T-helper 17 cell (primary cell): ENCODE measurements at places on chromosomes 5 and 9.

GRCh38 chr9:123678038-123678877, 251.7 kb downstream of the DENND1A start:
- no peak for DNase-seq

DNA sequence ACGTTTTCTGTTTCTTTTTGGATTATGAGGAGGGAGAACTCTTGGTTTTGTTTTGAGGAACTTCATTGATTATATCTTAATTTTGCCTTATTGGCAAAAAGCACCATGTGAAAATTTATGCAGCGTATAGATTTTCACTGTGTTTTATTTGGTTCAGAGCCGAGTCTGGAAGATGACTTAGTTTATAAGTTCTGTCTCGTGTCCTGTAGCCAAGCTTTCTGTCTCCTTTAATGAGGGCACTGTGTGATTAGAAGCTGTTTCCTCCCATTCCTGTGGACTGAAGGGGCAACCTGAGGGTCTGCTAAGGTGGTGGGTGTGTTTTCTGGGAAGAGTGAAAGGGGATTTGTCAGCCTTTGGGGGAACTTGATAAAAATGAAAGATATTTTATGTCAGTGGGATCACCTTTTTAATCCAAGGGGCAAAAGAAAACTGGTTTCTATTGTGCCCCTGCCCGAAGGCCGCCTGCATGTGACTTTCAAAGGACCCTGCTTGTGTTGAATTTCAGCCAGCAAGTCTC, 262.1 kb downstream of the FANCC start:
- DNase-seq, result no peak

- DNase-seq, result no peak
Observed at GRCh38 chr5:168209244-168209995, 82.0 kb upstream of the WWC1 start.

DNA sequence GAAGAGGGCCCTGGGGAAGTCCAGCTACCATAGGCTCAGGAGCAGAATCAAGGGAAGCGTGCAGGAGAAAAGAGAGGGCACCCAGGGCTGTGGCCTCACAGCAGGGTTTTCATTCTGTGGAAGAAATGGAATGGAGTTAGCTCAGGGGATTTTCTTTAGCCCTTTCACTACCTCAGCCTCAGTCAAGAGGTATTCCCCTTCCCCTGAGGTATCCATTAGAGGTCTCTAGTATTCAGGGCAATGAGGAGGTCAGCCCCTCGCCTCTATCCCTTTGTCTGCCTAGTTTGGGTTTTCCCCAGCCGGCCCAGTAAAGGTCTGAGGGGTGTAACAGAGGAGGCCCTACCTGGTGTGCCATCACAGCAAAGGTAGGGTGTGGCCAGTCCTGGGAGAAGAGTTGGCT, 21.5 kb downstream of the GFRA3 start:
- no peak for DNase-seq

- DNase-seq, result no peak
Observed at GRCh38 chr5:89847743-89848142, 561.8 kb downstream of the CETN3 start.

DNA sequence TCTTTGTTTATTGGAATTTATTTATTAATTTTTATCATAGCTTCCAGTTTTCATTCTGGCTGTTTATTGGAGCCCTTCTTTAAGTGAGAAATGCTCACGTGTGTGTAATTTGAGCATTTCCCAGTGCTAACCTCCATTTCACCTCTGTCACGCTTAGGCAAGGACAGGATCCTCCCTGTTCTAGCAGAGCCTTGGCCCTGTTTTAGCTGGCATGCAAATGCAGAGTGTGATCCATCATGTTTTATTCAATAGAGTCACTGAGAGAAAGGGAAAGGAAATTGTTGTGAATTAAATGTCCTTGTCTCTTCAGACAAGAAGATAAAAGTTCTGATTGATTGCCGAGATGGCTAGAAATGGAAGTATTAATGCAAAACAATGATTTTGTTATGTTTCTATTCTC, 137.3 kb upstream of the ACO1 start:
- no peak for DNase-seq

DNA sequence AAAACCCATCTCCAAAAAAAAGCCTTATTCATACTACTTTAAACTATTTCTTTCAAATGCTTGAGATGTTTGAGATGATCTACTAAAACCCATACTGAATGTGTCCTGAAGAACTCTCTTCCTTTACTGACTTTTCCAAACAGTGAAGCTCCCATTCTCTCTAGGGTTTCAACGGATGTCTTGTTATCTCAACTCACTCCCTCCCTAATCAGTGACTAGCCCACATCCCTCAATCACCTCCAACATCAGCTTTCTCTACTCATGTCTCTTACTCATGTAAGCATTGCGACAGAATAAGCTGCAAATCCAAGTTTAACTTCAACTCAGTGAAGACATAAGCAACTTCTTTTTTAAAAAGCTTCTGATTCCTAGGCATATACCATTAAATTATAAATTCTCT, 42.1 kb downstream of the WDR41 start:
- DNase-seq, result no peak

DNA sequence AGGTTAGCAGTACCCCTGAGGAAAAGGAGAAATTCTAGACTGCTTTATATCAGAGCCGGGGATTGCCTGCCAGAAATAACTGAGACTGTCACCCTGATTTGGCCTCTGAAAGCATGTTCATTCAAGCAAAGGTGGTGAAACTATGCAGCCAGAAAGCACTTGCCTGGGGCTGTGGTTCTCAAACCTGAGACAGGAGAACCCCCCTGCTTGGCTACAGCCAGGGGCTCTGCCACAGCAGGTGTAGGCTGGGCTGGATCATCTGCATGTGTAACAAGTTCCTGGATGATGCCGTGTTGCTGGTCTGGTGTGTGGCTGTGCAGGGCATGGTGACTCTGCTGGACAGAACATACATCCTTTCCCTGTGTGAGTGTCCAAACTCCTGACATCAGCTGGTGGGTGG, 157.8 kb downstream of the NXNL2 start:
- no peak for DNase-seq

- DNase-seq, result no peak
Observed at GRCh38 chr5:153437251-153437650, 53.2 kb upstream of the GRIA1 start.

DNA sequence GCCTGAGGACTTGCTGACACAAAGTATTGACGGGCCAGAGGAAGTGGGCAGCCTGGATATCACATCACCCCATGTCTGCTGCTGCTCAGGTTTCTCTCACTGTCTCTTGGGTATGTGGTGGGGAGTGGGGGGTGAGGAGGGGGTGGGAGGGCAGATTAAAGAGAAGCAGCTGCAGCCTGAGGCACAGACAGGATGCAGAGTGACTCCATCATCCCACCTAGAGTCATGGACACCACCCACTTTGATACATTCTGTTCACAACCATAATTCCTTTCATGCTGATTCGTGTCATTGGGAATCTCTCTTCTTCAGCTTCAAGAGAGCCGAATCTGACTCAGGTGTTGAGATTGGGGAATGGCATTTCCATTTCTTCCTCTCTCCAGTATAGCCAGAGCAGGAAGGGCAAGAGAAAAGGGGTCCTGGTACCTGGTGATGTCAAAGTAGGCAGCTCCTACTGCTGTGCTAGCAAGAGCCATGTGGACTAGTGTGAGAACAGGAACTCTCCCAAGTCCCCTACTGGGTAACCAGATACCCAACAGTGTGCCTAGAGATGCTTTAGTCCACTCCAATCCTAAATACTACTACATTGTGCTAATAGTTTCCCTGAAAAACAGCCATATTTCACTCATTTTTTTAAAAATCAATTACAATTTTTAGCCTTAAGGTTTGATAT, 22.4 kb downstream of the GRAMD2B start:
- DNase-seq, result no peak

GRCh38 chr5:159362220-159362619, 31.9 kb upstream of the IL12B start:
- no peak for DNase-seq

GRCh38 chr5:122959740-122960445, 76.6 kb downstream of the PPIC start:
- no peak for DNase-seq

DNA sequence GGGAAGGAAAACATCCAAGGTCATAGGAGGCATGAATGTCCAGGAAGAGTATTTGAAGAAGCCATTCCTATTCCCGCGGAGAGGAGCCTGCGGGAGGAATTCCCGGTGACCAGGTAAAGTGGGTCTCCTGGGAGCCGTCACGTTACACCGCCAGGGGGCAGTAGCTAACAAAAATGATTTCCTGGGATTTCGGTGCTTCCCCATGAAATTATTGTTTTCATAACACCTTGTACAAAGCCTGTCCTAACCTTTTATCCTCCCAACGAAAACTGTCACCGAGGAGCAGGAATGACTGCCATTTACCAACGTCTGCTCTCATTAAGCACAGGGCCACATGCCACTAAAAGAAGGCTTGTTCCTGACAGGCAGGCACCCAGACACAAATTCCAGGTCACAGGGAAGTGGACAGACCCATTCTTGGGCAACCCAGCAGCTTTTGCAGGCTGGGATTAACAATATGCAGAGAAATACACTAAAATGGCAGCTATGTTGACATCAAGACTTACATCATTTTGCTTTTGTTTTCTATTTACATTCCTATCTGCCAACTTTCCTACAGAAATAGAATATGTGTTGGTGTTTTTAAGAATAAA, 41.2 kb upstream of the CTSL start:
- no peak for DNase-seq

DNA sequence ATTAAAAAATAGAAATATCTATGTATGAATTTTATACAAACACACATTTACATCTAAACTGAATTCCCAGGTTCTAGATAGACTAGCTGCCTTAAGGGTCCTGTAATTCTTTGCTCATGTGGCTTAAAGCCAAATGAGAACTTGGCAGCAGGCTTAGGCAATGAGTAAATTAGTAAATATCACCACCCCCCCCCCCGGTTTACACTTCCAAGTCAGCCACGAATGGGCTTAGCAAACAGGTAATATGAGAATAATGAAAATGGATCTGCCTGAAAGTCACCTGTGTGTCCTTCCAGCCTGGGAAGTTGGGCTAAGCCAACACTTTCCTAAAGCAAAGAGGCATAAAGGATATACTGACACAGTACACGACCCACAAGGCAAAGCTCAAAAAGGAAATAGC, 108.6 kb downstream of the KLHL3 start:
- DNase-seq, result no peak

- DNase-seq, result no peak
Observed at GRCh38 chr9:112273876-112274275, 59.5 kb downstream of the PTBP3 start.

- no peak for DNase-seq
Observed at GRCh38 chr5:158320178-158320674, 461.3 kb upstream of the CLINT1 start.

DNA sequence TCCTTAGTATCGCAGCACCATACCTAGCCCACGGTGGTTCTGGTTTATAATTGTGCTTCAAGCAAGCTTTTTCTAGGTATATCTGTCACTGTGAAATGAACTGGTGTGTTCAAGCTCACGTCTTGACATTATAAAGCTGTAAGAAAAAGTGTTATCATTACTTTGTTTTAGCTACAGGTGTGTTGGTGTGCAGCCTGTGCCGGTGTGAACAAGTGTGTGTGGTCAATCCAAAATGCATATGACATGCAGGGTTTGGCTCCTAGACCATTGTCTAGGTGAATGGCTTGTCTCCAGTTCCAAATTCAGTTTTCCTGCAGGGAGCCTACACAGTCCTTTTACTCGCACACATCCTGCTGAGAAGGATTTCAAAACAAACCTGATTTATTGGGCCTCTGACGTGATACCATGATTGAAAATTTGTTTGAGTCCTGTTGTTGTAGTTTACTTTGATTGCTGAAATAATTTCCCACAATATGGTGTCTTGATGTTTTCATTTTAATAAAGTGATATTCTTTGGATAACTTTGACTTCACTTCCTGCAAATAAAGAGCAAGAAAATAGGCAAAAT, 3.7 kb downstream of the LSM11 start:
- no peak for DNase-seq

GRCh38 chr5:10672146-10673016, 88.7 kb downstream of the DAP start:
- no peak for DNase-seq

DNA sequence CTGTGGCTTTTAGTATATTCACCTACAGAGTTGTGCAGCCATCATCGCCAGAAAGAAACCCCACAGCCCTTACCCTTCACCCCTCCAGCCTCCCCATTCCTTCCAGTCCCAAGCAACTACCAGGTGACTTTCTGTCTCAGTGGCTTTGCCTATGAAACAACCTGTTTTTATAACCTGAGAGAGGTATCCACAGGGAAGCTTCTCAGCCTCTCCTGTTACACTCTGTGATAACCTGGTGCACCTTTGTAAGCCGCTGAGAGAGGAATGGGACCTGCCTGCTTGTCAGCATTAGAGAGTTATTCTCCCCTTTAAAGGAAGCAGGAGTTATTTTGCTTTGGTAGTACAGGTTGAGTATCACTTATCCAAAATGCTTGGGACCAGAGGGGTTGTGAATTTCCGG, 93.6 kb downstream of the TRIO start:
- no peak for DNase-seq

DNA sequence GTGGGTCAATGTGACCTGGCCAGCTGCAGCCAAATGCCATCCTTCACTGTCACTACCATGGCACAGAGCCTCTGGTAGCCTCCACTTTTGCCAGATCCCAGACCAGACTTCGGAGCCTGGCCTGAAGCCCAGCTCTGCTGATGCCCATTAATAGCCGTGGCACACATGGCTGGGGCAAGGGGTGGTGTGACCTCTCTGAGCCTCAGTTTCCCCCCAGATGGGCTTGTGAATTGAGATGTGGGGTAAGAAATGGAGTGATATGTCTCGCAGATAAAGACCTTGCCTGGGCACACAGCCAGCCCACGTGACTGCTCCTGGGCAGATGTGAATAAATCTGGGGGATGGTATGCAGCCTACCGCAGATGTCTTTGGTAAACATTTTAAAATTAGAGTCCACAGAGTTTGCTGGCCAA, 13.9 kb downstream of the SUSD3 start:
- no peak for DNase-seq

GRCh38 chr5:109300367-109300766, 109.4 kb downstream of the PJA2 start:
- no peak for DNase-seq

DNA sequence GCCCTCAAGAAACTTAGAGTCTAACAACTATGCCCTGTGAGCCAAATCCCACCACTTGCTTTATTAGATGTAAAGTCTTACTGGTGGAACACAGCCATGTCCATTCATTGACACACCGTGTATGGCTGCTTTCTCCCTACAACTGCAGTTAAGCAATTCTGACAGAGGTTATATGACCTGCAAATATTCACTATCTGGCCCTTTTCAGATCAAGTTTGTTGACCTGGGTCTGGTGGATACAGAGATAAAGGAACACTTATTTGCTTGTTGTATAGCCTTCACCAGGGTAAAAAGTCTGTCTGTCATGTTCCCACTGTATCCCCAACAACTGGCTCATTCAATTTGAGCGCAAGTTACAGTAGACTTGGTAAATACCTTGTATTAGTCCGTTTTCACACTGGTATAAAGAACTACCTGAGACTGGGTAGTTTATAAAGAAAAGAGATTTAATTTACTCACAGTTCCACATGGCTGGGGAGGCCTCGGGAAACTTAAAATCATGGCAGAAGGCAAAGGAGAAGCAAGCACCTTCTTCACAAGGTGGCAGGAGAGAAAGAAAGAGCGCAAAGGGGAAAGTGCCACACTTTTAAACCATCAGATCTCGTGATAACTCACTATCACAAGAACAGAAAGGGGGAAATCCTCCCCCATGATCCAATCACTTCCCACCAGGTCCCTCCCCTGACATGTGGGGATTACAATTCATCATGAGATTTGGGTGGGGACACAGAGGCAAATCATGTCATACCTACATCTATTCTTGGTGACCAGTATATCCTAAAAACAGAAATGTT, 27.9 kb downstream of the DEPDC1B start:
- no peak for DNase-seq

- DNase-seq, result no peak
Observed at GRCh38 chr9:108519437-108519836, 336.3 kb downstream of the ACTL7B start.

- DNase-seq, result no peak
Observed at GRCh38 chr9:82116556-82116955, 128.0 kb downstream of the SPATA31D1 start.
